Bronchus fibroblast of lung (primary cell): ENCODE measurements at places on chromosomes 3 and 15. TPM values are rescaled to one million over a fixed set of nuclear protein-coding genes. Genes with fewer than 3 reads are reported as not detected.

The CADM2 gene
- total RNA-seq: 0.15 TPM in 1 of 2 replicates, not detected in the other

The PAQR9 gene
- not detected in 2 replicates for total RNA-seq

The FBXW12 gene
- total RNA-seq: not detected in 2 replicates

The LRRC58 gene
- 11.9 and 16.0 TPM in 2 replicates for total RNA-seq

The ALDH1A3 gene
- 8.5 and 16.0 TPM in 2 replicates for total RNA-seq

The P2RY1 gene
- total RNA-seq: 0.17 and 0.30 TPM in 2 replicates

The STXBP5L gene
- not detected in 2 replicates for total RNA-seq

The CNTN3 gene
- total RNA-seq: 0.45 and 0.84 TPM in 2 replicates

The GABPB1 gene
- total RNA-seq: 32.6 and 41.0 TPM in 2 replicates

The RETNLB gene
- not detected in 2 replicates for total RNA-seq

The SCAANT1 gene
- total RNA-seq: not detected in 2 replicates

The TMCO5A gene
- total RNA-seq: not detected in 2 replicates

The CLDN18 gene
- not detected in 2 replicates for total RNA-seq

The ARNT2 gene
- total RNA-seq: 8.4 and 9.1 TPM in 2 replicates

The OGG1 gene
- total RNA-seq: 32.8 and 36.0 TPM in 2 replicates
